Effector memory CD4-positive, alpha-beta T cell (primary cell): ENCODE measurements at places on chromosomes 6 and 20.

GRCh38 chr6:7604506-7604905 is 14.5 kb downstream of the SNRNP48 start:
- no peaks in the 10 kb centered on the region for H3K27me3 ChIP-seq
- no peak overlapping the region for H3K27ac ChIP-seq
- no peaks in the 10 kb centered on the region for H3K4me1 ChIP-seq
- DNase-seq, result no peak

DNA sequence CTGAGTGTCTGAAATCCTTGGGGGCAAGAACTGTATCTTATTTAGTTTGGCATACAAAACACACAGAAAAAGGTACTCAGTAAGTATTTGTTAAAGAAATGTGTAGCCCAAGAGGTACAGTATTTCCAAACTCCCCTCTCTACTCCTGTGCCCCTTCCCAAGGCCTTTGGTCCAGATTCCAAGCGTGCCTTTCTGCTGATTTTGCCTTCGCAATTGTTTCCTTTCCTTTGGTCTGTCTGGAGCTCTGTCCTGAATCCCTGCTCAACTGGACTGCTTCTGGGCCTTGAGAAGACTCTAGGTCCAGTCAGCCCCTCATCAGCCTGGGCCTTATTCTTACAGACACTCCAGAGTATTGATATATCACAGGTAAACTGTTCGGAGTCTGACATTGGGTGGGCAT is 122.2 kb upstream of the SYNCRIP start:
- DNase-seq, result no peak
- no peak overlapping the region for H3K27ac ChIP-seq
- no peaks in the 10 kb centered on the region for H3K36me3 ChIP-seq
- H3K4me3 ChIP-seq, result no peak overlapping the region
- no peaks in the 10 kb centered on the region for H3K27me3 ChIP-seq

GRCh38 chr20:53826597-53827291 is 233.1 kb upstream of the ZNF217 start:
- no peaks in the 10 kb centered on the region for H3K36me3 ChIP-seq
- H3K4me3 ChIP-seq, result no peak overlapping the region
- DNase-seq, result no peak
- H3K4me1 ChIP-seq, result peaks cover 4% of the 10 kb centered on the region
- no peaks in the 10 kb centered on the region for H3K27me3 ChIP-seq
- H3K27ac ChIP-seq, result no peak overlapping the region

DNA sequence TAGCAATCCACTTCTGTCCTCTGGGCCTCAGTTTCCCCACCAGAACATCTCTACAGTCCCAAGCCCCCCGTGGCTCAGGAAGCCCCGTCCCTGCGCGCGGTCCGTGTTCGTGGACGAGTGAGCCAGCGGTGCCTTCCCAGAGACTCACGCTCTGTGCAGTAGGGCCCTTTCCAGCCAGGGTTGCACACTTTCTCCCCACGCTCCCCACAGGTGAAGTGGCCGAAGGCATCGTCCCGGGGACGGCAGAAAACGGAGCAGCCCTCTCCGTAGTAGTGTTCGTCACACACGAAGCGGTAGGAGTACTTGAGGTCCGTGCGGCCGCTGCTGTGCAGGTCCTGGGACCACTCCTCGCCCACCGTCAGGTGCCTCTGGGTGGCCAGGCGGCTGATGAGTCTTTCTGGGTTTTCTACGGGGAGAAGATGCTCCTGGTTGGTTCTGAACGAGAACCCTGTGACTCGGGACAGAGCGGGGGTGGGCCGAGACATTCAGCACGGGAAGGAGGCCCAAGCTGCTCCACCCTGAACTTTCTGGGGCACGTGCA is 2.7 kb downstream of the DLL1 start:
- peaks cover 24% of the 10 kb centered on the region for H3K27me3 ChIP-seq
- peaks cover 40% of the 10 kb centered on the region for H3K4me1 ChIP-seq
- no peak overlapping the region for H3K4me3 ChIP-seq
- no peaks in the 10 kb centered on the region for H3K36me3 ChIP-seq
